AG04450 (cell line): ENCODE measurements at places on chromosomes 2 and 18. TPM values are rescaled to one million over a fixed set of nuclear protein-coding genes. Genes with fewer than 3 reads are reported as not detected.
A peak's percentile ranks its signal among the peaks of the same experiment; 100 is the strongest.

- no peak for DNase-seq
Observed at GRCh38 chr2:197946562-197946961, 142.2 kb downstream of the PLCL1 start.

Gene SCN9A
- 39.9 and 56.8 TPM in 2 replicates for polyA plus RNA-seq

GRCh38 chr2:188869550-188869949 lies 104.6 kb upstream of the COL3A1 start:
- no peak for DNase-seq

DNA sequence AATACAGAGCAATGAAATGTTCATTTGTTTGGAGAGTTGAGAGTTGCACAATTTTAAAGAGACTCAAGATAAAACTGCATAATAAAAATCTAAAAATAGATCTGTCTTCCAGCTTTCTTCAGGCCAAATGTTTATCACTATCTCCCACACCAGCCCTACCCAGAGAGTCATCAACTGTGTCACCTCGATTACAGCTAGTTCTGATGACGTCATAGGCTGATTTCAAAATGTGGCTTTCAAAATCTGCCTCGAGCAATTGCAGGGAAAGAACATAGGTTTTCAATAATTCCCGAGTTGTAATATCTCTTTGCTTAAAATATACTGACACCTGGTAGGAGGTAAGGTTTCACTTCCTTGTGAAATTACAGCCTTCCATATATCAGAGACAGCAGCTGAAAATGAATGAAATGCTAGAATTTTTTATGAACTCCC lies 677.6 kb upstream of the ID2 start:
- peak; percentile 33 for DNase-seq

Gene CYP27C1
- polyA plus RNA-seq, result not detected in 2 replicates

Gene KLHL41
- polyA plus RNA-seq, result 0.22 and 0.26 TPM in 2 replicates

DNA sequence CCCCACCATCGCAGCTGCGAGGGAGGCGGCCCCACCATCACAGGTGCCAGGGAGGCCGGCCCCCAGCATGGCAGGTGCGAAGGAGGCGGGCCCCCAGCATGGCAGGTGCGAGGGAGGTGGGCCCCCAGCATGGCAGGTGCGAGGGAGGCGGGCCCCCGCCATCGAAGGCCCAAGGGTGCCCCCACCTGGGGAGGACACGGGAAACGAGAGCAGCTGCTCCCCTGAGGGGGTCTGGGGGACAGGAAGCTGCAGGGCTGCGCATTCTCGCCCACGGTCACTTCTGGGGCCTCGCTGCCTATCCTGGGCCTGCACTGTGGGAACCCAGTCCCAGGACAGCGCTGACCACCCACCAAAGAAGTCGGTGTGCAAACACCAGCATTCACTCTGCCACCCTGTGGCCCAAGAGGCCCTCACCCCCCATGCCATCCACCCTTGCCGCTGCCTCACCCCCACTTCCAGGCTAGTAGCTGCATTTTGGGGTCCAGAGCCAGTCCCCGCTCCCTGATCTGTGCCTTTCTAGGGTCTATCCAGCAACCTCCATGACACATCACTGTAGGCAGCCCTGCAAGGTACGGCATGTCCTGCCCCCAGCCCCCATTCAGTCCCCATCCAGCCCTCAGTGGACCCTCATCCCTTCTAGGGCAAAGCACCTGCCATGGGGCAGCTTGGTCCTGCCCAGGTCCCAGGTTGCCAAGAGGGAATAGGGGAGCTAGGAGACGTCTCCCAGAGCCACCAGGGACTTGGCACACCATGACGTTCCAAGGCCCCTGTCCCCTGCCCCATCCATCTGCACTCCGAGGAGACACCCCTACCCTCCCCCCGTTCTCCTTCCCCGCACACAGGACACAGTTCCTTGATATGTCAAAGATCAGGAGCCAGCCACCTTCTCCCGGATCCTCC lies 24.0 kb upstream of the GPC1 start:
- DNase-seq, result no peak
